Stimulated activated CD4-positive, alpha-beta T cell treated with anti-CD3 and anti-CD28 coated beads, TNF-alpha, amount 100 ng/mL, for 48 hours (primary cell): ENCODE measurements at places on chromosomes 1 and 21.

- DNase-seq, result no peak
Observed at GRCh38 chr1:162987866-162988265, 81.3 kb upstream of the RGS4 start.

GRCh38 chr1:50955116-50955515, 5.0 kb downstream of the FAF1 start:
- no peak for DNase-seq

DNA sequence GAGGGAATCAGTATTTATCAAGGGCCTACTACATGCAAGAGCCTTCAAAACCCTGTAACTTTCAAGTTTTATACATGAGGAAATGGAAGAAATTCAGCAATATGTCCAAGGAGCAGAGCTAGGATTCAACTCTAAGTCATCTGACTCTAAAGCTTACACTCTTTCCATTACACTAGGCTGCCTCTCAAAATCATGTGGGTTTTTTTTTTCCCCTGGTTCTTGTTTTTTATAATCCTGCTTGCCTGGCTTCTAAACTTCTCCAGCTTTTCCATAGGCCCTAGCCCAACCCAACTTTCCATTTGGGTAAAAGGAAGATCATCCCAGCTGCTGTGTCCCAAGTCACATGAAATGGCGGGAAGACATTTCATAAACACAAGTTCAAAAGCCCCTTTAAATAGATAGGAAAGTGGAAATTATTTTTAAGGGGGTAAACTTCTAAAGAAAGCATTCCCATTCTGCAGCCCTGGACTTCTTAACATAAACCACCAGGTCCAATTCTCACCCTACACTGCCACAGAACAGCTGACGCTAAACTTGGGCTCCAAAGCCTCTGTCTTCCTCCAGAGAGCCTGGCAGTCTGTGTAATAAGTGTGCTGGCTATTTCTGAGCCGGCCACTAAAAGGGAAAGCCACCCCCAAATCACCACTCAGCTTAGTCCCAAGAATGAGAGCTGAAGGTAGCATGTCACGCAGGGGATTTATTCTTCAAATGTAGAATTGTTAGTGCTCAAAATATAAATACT, 46.9 kb downstream of the ITPKB start:
- DNase-seq, result no peak

GRCh38 chr1:39295901-39296300, 91.4 kb downstream of the MACF1 start:
- no peak for DNase-seq

DNA sequence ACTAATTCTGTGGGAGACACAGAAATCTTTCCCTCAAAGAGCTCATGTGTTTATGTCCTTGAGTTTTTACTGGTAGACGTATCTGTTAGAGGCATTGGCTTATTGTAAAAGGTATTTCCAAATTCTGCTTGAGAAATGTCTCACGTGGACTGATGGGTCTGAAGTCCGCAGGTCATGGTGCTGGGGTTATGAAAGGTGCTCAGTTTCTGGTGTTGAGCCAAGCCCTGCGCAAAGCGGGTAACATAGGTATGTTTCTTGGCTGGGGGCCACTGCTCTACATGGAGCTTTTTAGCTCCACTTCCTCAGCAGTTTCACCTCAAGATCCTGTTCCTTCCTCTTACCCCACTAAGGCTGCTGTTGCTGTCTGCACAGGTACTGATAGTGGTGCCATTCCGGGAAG, 10.8 kb downstream of the UTP25 start:
- DNase-seq, result no peak

DNA sequence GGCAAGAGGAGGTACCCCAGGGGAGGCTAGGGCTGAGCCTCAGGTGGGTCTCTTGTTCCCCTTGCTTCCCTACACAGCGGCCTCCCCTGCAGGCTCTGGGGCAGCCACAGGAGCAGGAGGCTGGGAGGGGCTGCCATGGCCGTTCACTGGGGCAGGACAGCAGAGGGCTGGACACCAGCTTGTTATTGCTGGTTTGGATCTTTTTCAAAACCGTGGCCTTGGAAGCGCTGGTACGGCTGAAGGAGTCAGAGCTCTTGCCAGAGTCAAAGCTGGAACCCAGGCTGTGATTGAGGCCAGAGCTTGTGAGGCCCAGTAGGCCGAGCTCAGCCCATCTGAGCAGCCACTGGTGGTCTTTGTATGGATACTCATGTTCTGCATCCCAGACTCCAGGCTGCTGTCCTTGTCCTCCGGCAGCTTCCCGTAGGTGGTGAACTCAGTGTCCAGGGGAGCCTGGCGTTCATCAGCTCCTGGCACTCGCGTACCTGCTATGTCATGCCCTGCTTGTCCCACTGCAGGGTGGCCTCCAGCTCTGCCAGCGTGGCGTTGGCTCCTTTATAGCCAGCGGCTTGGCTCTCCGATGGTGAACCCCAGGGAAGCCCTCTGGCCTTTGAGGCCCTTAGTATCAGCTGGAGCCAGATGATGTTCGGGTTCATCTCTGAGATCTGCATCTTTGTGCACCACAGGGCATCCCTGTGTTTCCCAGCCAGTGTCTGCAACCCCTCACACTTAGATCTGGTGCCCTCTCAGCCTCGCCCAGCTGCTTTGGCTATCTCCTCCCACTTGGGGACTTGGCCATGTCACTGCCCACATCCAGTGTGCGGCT, 40.3 kb upstream of the THEM4 start:
- DNase-seq, result no peak

DNA sequence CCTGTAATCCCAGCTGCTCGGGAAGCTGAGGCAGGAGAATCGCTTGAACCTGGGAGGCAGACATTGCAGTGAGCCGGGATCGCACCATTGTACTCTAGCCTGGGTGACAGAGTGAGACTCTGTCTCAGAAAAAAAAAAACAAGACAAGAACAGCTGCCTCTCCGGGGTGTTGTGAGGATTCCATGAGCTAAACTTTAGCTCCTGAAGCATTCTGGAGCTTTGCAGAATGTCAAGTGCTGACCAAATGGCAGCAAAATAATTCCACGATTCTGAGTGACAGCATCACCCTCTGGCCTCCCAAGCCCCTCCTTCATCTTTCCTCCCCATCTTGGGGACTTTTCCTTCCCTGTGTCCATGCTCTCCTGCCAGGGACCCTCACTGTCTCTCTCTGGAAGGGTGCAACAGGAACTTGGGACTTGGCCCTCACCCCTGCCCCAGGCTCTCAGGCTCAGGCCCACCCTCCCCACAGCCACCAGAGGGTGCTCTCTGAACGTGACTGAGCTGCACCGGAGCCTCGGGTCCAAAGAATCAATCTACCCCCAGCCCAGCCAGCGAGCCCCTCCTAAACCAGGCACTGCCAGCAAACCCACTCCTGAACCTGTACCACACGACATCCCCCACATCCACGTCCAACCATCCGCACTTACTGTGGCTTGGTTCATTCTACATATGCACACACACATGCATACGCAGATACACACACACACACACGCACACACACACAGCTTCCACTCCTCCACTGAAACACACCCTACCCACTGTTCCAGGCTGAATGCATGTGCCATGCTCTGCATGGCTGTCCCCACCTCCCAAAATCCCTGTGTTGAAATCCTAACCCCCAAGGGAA, 45.7 kb downstream of the ACOT7 start:
- peak; percentile 41 for DNase-seq

DNA sequence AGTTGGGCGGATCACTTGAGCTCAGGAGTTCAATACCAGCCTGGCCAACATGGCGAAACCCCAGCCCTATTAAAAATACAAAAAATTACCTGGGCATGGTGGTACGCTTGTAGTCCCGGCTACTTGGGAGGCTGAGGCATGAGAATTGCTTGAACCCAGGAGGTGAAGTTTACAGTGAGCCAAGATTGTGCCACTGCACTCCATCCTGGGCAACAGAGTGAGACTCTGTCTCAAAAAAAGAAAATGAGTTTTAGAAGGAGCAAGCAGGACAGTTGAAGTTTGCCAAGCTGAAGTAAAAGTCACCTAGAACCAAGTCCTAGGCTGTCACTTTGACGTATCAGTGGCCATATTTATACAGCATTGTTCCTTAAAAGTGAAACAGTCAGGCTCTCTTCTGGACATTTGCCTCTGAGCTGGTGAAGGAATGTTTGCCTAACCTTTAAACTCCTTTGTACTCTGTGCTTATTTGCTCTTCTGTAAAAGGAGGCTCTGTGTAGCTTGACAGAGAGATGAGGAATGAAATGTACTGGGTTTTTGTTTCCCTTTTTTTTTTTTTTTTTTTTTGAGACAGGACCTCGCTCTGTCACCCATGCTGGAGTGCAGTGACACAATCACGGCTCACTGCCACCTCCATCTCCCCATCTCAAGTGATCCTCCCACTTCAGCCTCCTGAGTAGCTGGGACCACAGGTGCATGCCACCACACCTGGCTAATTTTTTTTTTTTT, 2.8 kb downstream of the RAB4A start:
- no peak for DNase-seq

DNA sequence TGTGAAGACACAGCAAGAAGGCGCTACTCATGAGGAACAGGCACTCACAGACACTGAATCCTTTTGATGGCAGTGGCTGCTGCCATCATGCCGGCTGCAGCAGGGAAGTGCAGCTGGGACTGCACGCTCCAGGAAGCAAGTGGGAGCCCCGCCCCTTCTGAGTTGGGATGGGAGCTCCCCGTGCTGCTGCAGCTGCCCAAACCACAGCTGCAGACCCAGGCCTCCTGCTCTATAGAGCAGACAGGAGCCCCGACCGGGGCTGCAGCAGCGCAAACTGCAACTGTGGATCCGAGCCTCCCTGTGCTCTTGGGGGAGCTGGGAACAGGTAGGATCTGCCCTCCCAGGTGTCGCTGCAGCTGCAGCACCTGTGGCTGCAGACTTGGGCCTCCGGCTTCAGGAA, 65.2 kb upstream of the MARK1 start:
- no peak for DNase-seq

GRCh38 chr1:32362474-32363313, at the start of the genes FAM229A and TSSK3:
TSS of gene FAM229A (minus strand) at chr1:32362485. CDS start at chr1:32362091, 394 bp downstream.
TSS of gene TSSK3 (plus strand) at chr1:32362539. CDS start at chr1:32362702, 163 bp downstream.
- DNase-seq, result no peak

GRCh38 chr1:210250998-210251679, 18.5 kb downstream of the SERTAD4 start:
- DNase-seq, result no peak

- DNase-seq, result no peak
Observed at GRCh38 chr21:45097827-45098387, 23.5 kb downstream of the ADARB1 start.

DNA sequence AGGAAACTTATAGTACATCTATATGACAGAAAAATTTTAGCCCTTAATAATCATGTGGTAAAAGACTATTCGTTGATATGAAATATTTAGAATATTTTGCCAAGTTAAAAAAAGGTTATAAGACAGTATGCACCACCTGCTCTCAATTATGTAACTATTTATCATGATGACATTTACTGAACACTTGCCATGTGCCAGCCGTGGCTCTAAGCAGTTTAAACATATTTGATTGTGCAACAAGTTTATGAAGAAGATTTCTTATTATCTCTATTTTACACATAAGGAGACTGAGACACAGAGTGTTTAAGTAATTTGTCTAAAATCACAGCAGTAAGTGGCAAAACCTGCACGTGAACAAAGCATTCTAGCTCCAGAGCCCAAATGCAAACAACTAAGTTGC, 199.3 kb upstream of the JUN start:
- no peak for DNase-seq

- no peak for DNase-seq
Observed at GRCh38 chr21:38476385-38476784, 21.9 kb downstream of the ERG start.

GRCh38 chr1:20158358-20159070, 19.4 kb downstream of the PLA2G2F start:
- no peak for DNase-seq

- no peak for DNase-seq
Observed at GRCh38 chr1:78081980-78082860, 36.5 kb downstream of the GIPC2 start.

DNA sequence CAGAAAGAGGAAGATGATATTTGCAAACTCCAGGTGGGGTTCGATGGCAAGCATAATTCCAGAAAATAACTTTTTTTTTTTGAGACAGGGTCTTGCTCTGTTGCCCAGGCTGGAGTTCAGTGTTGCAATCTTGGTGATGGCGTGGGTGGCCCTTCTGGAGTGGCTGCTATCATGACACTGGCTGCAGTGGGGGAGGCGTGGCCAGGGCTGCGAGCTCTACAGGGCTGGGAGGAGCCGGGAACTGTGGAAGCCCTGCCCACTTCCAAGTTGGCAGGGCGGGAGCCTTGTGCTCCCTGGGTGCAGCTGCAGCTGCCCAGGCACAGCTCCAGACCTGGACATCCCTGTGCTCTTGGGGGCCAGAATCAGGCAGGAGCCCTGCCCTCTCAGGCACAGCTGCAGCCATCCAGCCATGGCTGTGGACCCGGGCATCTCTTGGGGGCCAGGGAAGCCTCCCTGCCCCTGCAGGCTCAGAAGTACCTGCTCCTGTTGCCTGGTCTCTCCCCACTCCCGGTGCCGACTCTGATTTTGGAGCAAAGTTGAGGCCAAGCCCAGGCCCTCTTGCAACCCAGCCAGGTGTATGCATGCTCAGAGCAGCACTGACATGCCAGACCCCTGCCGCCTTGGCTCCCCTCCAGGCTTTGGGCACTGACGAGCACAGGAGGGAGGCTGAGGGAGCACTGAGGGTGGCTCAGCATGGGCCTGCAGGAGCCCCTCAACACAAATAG, 7.2 kb upstream of the BCL10 start:
- DNase-seq, result no peak

- no peak for DNase-seq
Observed at GRCh38 chr1:226806988-226807387, 63.4 kb upstream of the PSEN2 start.

DNA sequence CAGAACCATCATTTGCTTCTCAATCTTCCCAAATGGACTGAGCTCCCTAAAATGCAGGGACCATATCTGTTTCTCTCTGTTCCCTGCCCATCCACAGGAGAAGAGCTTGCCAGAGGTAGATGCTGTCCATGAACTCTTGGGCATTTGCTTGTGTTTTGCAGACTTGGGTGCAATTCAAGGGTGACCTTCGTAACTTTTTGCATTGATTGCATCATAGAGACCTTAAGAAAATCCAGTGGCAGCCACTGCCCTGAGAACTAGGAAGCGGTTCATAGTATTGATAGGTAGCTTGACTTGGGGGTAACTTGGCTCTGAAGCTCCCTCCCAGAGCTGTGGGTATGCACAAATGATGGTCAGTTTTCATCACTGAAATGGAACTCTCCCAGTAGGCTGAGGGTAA, 34.3 kb upstream of the EDEM3 start:
- no peak for DNase-seq

- DNase-seq, result no peak
Observed at GRCh38 chr1:203906932-203907331, 45.5 kb downstream of the SNRPE start.

GRCh38 chr1:102472520-102472919, 475.8 kb upstream of the OLFM3 start:
- DNase-seq, result no peak
